ENCODE measurements at places on chromosomes 7 and 10.

- peak; percentile 86 for DNase-seq
These were observed 961 bp downstream of the SCRN1 start for GRCh38 chr7:29988424-29989256.

GRCh38 chr10:116827214-116827671 is 22.1 kb upstream of the ENO4 start:
- no peak for DNase-seq

DNA sequence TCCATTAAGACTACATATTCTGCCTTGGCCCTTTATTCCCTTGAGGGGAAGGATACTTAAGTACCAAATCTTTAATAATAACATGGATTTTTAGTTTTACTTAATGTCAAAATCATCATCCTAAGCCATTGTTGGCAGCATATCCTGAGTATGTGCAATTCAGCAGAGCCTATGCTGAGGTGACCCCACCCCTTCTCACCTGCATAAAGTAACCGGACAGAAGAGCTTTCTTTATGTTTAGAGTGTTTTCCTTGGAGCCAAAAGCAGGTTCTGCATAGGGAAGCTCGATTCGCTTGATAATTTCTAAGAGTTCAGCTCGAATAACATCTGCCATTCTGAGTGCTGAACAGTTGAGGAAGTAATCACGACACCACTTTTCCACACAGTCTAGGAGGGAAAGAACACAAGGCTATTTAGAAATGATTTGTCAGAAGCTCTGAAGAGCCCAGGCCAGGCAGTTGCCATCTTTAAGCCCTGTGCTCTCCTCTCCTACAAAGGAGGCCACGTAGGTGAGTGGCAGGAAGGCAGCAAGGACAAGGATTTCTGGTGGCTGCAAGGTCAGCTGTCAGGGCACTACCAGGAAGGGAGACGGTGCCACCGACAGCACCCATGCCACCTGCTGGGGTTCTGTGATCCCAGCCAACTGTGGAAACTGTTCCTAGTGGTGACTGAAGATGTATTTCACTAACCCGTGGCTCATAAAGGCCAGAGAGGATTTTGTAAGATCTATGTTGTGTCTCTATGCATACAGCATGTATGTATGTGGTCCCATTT is 15.6 kb downstream of the BCCIP start:
- no peak for DNase-seq

GRCh38 chr10:122461367-122461728 is at the start of gene HTRA1:
Gene HTRA1, plus strand, starts transcription at chr10:122461553. Its CDS starts 100 bp downstream, at chr10:122461653.
- peak; percentile 91 for DNase-seq

DNA sequence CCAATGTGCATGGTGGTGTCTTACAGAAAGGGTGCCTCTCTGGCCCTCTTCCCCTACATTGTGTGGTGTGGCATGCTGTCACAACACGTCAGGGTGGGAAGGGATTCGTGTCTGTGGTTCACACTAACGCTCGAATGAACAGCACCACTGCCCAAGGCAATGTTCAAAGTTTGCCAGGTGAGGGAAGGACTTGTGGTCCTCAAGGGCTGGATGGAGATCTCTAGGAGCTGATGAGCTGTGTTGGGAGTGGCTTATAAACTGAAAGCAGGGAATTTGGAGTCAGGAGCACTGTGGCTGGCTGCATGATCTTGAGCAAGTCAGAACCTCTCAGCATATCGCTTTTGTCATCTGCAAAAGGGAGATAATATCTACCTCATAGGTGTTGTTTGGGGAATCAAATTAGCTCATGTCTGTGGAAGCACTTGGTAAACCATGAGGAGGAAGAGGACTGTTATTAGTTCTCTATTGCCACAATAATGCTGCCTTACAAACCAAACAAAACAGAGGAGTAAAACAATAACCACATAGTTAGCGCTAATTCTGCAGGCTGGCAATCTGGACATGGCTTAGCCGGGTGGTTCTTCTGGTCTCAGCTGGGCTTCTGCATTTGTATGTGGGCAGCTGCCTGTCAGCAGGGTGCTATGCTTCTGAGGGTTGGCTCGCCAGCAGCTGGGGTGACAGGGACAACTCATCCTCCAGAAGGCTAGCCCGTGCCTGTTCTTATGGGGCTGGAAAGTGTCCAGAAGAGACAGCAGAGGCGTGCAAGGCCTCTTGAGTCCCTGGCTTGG is 22.9 kb upstream of the C10orf105 start:
- no peak for DNase-seq

DNA sequence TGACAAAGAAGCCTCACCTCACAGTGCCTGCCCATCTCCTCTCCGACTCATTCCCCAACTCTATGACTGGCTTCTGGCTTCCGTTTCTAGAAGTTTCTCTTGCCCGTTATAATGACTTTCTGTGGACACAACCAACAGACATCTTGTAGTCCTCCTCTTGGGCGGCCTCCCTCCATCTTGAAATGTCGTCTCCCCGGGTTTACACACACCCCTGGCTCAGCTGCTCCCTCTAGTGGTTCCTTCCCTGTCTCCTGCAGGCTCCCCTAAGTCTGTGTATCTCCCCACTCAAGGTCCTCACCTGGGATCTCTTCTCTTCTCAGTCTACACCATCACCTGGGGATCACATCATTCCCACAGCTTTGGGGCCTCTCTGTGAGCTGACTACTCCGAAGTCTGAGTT is 123.4 kb upstream of the NEBL start:
- DNase-seq: no peak

GRCh38 chr10:110368002-110368401 is 63.3 kb upstream of the SMNDC1 start:
- DNase-seq: no peak
